ENCODE measurements at places on chromosomes 5 and 9.

DNA sequence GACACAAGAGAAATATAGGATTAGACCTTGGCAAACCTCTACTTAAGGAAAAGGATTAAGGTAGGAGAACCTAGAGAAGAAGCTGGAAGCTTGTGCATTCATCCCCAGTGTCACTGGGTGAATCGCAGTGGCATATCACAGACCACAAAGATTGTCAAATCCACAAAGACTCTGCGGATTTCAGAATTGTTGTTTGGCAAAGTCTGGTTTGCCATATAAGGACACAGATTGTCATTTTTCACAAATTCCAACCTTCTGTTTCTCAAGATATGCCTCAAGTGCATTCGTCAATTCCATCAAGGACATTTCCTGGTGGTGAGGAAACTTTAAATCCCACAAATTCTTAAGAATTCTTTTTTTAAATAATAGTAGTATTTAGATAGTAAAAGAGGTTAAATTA lies 395.1 kb upstream of the PAPPA start:
- DNase-seq, result no peak

GRCh38 chr9:21434202-21435014 lies 5.8 kb upstream of the IFNA1 start:
- peak; percentile 42 for DNase-seq

GRCh38 chr5:149526845-149527590 lies 24.2 kb downstream of the CSNK1A1 start:
- no peak for DNase-seq

- DNase-seq, result no peak
Observed at GRCh38 chr5:78405829-78406750, 45.7 kb downstream of the SCAMP1 start.

DNA sequence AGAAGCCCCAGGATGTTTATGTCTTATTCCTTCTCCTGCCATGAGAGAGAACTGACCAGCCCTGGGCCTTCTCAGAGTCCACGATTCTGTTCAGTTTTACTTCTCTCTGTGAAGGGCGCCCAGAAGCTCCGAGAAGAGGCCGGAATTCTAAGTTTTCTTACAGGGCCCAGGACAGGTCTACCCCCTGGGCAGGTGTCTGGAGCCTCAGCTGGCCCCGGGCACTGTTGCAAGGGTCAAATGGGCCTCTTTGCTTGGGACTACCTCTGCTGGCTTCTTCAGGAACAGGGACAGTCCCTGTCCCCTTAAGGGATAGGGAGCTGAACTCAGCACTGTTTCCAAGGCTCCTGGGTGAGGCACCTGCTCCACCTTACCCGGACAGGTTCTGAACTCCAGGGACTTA lies 55.0 kb downstream of the RASGEF1C start:
- DNase-seq, result peak; percentile 33

DNA sequence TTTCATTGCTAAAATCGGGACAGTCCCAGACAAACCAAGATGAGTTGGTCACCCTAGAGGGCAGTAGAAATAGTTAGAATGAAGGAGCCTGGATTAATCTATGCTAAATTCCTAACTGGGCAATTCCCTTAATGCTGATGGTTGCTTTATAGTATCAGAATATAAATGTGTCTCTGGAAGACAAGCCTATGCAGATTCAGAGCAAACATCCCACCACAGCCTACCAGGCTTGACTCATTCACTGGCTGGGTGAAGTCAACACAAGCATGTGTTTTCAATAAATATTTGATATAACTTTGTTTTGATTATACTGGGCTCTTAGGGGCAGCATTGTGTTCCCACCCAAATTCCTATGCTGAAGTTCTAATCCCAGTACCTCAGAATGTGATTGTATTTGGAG lies 79.3 kb downstream of the RMI1 start:
- DNase-seq, result no peak

DNA sequence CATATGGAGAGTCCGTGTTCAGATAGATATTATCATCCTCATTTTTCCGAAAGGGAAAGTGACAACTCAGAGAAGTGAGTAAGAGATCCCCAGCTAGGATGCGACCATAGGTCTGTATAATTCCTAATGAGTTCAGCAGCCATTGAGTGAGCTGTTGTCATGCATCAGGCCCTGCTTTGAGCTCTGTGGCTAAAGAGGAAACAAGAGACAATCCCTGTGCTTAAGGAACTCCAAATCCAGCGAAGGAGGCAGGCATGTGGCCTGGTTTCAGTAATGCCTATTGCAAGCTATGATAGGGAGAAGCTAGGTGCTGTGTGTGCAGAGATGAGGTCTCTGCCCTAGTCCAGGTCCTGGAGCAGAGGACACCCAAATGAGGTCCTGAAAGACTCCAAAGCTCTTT lies 192.8 kb downstream of the ACTL7B start:
- no peak for DNase-seq

DNA sequence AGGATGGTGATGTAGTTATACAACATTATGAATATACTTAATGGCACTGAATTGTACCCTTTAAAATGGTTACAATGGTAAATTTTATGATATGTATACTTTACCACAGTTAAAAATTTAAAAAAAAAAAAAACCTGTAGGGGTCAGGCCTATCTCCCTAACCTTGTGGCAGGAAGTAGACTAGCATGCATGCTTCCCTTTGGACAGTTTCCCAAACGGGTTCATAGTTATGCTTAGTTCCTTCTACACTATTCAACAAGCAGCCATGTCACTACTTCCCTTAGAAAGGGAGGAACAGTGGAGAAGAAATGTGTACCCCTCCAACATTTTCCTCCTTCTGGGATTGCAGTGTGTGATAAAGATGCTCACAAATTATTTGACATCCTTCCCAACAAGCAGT lies 32.5 kb downstream of the IDNK start:
- DNase-seq, result no peak

GRCh38 chr5:93277051-93277450 lies 304.0 kb downstream of the NR2F1-AS1 start:
- no peak for DNase-seq

All from SJSA1 (cell line).